ENCODE measurements at places on chromosomes 6 and 20.

GRCh38 chr6:169428532-169428931, 174.9 kb upstream of the THBS2 start:
- DNase-seq: no peak

GRCh38 chr6:128827675-128828464, 55.1 kb upstream of the LAMA2 start:
- no peak for DNase-seq

DNA sequence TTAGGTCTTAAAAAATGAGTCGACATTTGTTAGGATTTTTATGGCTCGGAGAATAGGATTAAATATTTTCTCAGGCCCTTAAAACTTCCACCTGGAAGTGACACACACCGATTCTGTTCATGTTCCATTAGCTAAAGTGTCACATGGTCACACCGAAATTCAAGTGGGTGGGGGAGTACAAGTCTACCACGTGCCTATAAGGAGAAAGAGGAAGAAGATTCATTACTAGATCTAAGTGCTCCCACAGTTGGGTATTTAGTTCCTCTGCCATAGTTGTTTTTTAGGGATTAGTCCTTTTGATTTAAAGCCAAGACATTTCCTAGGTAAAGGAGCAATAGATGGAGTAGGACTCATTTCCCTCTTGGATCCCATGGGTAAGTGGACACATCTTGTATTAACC, 4.9 kb upstream of the TOX2 start:
- no peak for DNase-seq

GRCh38 chr6:90586546-90586835, 381 bp downstream of the MAP3K7 start:
- DNase-seq: peak; percentile 19

DNA sequence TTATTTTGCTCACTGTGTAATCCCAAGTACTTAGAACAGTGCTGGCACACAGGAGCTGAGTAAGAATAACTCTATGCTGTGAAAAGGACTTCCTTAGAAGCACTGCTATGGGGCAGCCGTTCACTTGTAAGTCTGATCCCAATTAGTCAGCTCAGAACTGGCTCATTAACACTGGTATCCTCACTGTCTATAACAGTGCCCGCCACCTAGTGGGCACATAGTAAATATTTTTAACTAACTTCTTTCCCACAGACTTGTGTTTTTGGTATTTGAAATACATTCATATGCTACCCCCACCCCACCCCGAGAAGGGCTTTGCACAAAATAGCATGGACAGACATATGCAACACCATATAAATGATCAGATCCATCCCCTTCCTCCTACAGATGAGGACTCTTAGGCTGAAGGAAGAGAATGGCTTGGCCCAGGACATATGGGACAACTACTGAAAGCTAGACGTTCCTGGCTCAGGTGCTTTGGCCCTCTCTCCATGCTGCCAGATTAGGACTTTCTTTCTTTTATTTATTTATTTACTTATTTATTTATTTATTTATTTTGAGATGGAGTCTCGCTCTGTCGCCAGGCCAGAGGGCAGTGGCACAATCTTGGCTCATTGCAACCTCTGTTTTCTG, 47.1 kb downstream of the DST start:
- peak; percentile 25 for DNase-seq

Measured in CD4-positive, alpha-beta T cell treated with Interleukin-15 for 1 hour (primary cell).